Cardiac septum (tissue), 1 donor: ENCODE measurements at places on chromosomes 2 and 18.

DNA sequence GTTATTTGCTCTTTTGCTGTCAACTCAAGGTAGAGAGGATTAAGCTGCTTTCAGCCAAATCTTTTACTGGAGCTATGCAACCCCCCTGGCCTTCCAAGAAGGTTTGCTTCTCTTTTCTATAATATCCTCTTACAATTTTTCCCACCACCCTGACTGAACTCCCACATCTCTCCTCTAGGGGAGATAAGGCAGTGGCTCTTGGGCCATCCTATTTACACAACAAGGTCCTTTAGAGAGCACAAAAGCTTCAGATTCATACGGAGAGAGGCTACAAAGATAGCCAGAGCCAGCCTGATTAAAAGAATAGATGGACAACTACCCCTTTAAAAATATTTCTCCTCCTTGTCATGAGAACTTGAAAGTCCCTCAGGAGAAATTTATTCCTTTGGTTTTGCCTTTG lies 95.7 kb downstream of the TPGS2 start:
- DNase-seq = no peak

GRCh38 chr2:44053052-44053451 lies 57.3 kb upstream of the LRPPRC start:
- DNase-seq = no peak

DNA sequence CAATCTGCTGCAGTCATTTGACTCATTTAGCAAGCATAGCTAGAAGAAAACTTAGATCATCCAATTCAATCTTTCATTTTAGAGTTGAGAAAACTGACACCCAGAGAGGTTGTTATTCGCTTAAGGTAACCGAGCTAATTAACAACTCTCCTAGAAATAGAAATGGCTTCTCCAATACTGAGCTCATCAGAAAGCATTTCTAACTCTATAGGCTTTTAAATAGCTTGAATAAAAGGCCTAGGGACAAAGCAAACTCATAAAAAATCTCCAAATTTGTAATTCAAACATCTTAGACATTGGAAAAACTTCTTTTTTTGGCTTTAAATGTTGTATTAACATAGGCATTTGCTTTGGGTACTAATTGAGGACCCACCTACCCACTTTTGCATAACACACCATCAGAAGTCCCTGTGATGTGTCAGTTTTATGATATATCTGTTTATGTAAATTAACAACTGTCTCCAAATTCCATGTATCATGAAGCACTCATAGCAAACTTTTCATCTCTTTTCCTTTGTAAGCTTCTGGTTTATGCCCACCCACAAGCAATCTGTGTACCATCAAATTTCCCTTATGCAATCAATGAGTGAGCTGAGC lies 343.9 kb upstream of the CHST9 start:
- DNase-seq = no peak

GRCh38 chr2:241308832-241309500 lies 6.5 kb downstream of the HDLBP start:
- no peak for DNase-seq

DNA sequence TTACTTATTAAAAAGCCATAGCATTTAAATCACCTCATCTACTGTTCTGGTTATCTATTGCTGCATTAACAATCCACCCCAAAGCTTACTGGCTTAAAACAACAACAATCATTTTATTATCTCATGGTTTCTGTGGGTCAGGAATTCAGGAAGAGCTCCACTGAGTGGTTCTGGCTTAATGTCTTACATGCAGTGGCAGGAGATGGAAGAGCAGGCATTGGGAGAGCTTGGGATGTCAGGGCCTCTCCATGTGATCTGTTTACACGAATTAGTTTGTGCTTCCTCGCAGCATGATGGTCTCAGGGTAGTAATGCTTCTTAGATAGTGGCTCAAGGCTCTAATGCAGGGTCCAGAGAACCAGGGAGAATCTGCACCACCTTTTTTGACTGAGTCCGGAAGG lies 14.4 kb upstream of the REL start:
- no peak for DNase-seq

GRCh38 chr18:1006304-1006703 lies 101.6 kb downstream of the ADCYAP1 start:
- DNase-seq = no peak

GRCh38 chr2:109333414-109334210 lies 204.6 kb downstream of the SH3RF3 start:
- DNase-seq = no peak

- DNase-seq = no peak
Measured at GRCh38 chr2:151237422-151238025, 24.1 kb downstream of the RBM43 start.

DNA sequence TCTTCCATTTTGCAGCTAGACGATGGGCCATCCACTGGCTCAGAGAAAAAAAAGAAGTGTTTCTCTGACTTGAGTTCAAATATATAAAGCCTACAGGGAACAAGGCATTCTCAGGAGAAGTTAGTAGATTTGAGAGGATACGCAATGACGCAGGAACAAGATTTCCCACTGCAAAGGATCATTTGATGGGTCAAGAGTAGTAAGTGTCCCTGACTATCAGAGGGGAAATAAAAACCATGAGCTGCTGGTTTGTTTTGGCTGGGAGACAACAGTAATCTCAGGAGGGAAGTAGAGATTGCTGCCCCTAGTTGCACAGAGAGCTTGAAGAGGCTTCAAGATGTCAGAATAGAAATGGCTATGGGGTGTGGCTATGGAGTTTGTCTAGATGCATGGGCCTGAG lies 22.3 kb upstream of the MYO1B start:
- no peak for DNase-seq

DNA sequence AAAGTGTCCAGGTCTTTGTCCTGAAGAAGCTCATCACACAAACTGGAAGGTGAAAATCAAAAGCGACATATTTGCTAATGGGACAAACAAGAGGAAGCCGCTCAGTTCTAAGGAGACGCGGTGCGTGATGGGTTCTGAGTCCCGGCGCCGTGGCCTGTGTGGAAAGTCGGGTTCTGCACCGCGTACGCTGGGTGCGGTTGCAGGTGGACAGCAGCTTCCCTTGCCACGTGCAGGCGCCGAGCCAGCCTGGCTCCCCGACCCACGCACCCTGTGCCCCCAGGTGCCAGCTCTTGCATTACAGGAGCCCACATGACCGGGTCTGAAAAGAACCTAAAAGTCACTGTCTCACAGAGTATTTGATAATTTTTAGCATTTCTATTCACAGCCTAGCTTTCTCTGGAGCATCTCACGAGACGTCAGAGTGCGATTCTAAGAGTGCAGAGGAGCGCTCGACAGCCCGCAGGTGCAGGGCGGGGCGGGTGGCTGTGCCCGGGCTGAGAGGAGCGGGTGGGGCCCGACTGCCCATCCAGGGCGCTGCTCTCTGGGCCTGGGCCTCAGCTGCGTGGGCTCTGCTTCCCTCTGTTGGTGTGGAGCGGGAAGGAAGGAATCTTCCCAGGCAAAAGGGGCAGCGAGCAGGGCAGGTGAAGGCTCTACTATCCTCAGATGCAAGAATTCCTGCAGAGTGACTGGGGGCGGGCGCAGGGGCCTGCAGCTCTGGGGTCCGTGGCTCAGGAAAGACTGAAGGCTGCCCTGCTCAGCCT lies 39.4 kb downstream of the MYT1L start:
- no peak for DNase-seq

DNA sequence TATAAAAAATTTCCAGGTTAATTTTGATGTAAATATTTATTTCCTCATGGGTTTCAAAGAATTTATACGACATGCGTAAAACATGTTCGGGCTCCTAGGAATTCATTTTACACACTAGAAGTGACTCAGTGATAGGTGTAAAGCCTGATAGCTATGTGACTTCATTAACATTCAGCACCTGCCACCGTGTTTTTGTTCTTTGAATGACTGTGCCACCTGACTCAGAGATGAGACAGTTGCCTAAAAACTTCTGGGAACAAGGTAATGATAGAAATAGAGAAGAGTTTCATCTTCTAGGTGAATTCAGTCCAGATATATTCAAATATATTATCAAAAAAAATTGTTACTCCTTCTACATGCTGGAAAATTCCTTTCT lies 10.0 kb downstream of the IL1R2 start:
- DNase-seq = no peak

- peak; percentile 77 for DNase-seq
Measured at GRCh38 chr2:71458413-71459083, 5.2 kb downstream of the DYSF start.

DNA sequence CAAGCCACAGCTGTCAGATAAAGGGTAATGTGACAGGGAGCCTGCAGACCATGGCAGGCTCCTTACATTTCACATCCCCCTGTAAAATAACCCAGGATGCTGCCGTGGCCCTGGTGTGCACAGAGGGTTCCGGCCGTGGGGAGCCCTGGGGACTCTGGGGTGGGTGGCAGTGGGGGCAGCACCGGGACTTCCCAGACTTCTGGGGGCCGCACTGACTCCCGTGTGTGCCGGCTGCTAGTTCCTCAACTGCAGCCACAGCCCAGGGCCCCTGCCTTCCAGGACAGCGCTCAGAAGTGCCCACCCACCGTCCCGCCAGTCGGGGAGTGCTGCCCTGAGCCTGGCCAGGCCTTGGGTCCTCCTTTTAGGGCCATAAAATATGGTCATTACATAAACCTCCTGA lies 56.5 kb downstream of the CIB4 start:
- DNase-seq = peak; percentile 46

- no peak for DNase-seq
Measured at GRCh38 chr18:58842978-58843687, 21.5 kb upstream of the ZNF532 start.

GRCh38 chr18:55862693-55863390 lies 274.9 kb upstream of the TCF4 start:
- no peak for DNase-seq

- no peak for DNase-seq
Measured at GRCh38 chr2:204897561-204897960, 352.3 kb downstream of the PARD3B start.

GRCh38 chr2:236676136-236676873 lies 106.7 kb downstream of the ACKR3 start:
- no peak for DNase-seq

- DNase-seq = no peak
Measured at GRCh38 chr2:85711578-85712060, 17.5 kb downstream of the GNLY start.

DNA sequence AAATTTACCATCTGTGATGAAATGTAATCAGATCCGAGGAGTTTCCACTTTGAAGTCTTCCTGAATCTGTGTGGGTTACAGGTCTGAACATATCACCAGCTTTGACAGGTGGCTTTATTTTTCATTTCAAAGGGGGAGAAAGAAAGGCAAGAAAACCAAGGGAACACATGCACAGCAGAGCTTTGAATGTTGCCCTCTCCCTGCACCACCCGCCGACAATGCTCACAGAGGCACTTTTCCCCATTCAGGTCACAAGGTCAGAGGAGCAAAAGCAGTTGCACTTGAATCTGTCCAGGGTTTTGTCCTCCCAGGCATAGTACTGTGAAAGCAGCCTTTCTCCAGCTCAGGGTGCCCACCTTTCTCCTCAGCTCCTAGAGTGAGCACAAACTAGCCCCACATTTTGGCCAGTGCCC lies 130.2 kb downstream of the OSR1 start:
- no peak for DNase-seq

- DNase-seq = no peak
Measured at GRCh38 chr2:220930271-220931076, 641.6 kb downstream of the EPHA4 start.

- no peak for DNase-seq
Measured at GRCh38 chr2:107001062-107001461, 115.1 kb upstream of the ST6GAL2 start.

DNA sequence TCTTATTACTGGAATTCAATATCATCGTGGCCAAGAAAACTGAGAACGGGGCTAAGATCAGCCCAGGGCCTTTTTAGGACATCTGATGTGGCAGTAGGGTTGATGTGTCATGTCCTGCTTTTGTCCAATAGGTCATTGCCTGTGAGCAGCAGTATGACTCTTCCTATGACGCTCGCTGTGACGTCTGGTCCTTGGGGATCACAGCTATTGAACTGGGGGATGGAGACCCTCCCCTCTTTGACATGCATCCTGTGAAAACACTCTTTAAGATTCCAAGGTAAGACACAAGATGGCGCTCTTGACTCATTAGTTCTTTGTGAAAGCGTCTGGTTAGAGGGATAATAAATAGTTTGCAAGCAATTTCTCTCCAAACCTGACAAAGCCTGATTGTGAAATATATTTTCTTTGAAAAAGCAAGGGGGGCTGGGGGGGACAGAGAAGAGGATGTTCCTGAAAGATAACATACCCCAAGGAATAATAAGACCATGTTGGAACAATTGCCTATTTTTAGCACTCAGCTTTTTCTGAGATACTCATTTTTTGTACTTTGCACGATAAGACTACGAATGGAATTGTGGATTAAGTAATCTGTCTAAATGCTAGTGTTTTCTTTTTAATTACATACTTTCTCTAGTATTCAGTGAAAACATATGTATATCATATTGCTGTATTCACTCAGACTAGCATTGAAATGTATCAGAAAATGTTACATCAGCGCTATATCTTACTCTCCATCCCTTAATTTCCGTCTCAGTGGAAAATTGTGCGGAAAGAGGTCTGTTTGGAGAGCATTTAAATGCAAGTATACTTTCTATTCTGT lies 58.1 kb downstream of the MYO3B start:
- no peak for DNase-seq

GRCh38 chr18:36247036-36247435 lies 50.5 kb upstream of the FHOD3 start:
- no peak for DNase-seq

DNA sequence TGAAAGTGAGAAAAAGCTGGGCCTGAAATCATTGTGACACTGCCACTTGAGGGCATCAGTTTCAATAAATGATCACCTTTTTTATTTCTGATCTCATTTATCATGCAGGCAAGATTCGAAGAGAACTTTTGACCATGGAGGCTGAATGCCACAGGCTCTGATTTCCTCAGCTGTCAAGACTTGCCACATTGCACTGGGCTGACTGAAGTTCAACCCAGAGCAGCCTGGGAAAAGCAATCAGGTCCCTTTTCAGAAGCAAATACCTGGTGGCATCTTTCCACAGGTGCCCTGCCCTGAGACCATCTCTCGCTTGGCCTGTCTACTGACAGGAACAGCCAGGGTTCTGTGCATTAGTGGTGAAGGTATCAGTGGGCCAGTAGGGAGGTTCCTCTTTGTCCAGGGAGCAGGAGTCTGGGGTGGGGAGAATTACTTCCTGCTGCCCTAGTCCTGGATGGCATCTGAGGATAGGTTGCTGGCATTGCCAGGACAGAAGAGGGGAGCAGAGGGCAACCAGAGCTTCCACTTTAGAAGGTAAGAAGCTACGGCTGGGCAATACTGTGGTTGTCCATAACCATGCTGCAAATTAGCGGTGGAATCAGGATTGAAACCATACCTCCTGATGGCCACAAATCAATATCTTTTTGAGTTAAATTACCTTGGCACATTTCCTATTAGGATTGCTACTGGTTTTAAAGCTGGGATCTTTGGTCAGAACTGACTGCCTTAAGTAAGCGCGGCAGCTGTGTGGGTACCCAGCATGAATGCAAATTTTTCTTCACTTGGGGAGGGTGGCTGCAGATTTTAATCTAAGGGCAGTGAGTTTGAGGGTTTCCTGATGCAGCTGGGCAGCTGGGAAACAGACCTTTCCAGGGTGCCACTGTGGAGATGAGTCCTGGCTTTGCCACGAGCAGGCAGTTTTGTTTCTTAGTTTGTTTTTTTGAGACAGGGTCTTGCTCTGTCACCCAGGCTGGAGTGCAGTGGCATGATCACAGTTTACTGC lies 394.5 kb downstream of the ALK start:
- DNase-seq = no peak
